Mucosa of gallbladder (tissue), 1 donor: ENCODE measurements at places on chromosomes 4 and X.

DNA sequence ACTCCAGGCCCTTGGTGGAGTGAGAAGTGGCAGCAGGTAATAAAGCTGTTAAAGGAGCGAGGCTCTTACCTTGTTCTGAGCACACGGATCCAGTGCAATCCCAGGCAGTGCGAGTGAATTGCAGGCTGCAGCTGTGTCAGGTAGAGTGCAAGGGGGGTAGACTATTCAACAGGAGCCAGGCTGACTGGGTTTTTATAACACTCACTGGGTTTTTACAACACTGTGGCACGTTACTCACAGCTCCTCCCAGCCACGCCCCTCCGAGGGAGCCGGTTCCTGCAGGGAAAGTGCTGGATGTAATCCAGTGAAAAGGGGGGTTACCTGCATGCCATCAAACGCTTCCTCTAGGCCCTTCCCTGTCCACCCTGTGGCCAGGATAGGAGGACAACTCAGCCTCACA is 358 bp downstream of the FGFBP1 start:
- no peak for DNase-seq

- DNase-seq: no peak
These were observed 44.5 kb upstream of the IL21 start for GRCh38 chr4:122665161-122665929.

DNA sequence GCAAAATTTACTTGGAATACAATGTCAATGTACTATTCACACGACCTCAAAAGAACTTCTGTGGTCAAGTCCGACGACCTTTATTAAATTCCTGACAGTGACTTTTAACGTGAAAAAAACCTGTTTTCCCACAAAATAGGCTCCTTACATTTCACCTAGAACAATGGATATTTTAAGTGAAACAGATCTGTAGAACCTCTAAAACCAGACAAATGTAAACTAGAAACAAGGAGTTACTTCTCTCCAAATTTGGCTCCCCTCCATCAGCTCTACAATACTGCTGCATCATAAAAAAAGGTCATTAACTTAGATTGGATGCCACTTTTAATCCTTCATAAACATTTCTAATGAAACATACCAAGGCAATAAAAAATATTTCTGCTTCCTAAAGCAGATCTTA is 1.2 kb downstream of the NEK1 start:
- DNase-seq: no peak

DNA sequence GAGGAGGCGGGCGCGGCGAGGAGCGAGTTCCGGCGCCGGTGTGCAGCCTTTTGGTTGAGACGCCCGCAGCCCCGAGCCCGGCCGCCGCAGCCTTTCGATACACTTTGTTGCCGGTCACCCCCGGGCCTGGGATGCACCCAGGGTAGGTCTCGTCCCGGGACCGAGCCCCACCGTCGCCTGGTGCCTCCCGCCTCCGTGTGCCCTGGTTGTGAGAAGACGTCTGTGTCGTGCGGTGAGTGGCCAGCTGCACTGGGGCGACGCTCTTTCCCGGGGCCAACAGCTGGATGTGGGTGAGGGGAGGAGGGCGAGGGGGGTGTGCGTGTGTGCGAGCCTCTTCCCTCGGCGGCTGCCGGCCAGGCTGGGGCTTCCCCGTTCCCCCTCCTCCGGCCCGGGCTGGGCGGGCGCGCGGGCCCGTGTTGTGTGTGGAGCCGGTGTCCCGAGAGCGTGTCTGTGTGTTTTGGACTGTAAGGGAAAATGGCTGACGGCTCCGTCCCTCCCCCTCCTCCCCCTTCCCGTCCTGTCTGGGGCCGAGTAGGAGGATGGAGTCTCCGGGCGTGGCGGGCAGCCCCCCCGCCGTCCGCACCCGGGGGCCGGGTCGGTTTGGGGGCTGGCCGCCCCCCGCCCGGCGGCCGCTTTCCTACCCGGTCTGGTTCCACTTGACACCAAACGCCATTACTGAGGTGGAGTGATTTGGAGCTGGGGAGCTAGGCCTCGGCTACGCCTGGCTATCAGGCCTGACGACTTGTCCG is 807 bp downstream of the USP9X start:
- DNase-seq: peak; percentile 42

DNA sequence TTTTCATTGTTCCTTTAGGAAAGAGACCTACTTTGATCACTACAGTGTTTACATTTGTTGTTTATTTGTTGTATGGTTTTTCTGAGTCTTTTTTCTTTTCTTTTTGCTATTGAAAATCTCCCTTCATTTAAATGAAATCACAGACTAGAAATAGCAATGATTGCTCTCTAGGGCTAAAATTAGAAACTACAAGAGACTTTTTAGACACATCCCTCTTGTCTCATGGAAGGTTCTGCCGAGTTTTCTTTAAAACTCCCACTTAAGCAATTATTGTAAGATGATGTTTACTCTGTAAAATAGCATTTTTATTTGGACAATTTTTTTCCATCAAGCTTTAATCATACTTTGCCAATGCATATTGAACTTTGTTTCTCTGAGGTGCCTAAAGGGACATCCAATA is 136.6 kb downstream of the PALLD start:
- DNase-seq: no peak

GRCh38 chr4:18479825-18480224 is 458.3 kb upstream of the LCORL start:
- DNase-seq: no peak

DNA sequence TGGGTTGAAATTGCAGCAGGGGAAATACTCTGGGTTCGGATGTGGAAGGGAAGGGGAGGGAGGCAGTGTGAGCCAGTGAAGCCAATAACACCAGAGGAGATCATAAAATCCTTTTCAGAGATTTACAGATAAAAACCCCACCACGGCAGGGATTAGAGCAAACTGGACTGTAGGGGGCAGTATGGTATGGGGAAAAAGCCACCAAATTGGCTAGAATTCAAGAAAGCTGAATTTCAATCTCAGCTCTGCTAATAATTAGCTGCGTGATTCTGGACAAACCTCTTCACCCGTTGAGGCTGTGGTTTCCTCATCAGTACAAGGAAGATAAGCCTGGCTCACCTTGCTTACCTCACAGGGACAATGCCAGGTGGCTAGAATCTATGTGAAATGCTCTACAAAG is 108.1 kb downstream of the ATG4A start:
- no peak for DNase-seq

- no peak for DNase-seq
These were observed 1575.8 kb downstream of the STIM2 start for GRCh38 chr4:28436191-28437080.

GRCh38 chr4:185211035-185211434 is 1.6 kb downstream of the SNX25 start:
- DNase-seq: no peak

DNA sequence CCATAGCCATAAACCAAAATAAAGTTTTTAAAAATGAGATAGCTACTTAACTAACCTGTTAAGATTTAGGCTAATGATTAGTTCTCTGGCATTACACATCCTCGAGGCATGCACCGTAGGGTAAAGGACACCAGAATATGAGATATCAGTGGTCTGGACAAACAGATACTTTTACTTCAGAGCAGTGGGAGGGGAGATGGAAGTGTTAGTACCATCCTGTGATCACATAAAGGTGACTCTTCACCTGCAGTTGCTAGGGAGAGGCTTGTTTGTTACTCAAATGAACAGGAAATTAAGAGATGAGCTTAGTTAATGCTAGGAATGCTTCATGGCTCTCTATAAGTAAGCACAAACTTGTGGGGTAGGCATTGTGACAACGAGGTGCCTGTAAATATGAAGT is 624.4 kb upstream of the MAGEB2 start:
- DNase-seq: no peak

DNA sequence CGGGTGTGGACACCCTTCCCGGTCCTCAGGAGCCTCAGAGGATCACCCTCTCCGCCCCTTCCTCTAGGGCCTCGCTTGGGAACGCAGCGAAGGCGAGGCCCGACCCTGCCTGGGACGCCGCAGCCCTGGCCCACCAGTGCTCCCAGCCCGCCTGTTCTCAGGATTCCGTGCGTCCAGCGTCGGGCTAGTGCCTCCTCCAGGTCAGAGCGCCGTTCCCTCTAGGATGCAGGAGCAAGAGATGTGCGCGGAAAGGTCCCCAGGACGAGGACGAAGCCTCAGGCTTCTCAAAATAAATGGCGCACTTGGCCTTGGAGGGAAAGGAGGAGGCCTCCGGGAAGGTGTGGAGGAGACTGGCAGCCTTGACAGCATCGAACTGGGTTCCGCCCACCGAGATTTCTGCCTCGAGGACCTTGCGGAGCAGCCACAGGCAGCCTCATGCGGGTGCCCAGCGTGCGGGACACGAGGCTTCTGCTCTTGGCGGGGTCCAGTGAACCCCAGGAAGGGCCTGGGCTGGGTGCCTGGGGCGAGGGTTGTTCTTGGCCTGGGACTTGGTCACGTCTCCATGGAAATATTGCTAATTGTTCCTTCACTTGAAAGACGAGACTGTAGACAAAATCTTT is 35.1 kb downstream of the PITX2 start:
- no peak for DNase-seq

DNA sequence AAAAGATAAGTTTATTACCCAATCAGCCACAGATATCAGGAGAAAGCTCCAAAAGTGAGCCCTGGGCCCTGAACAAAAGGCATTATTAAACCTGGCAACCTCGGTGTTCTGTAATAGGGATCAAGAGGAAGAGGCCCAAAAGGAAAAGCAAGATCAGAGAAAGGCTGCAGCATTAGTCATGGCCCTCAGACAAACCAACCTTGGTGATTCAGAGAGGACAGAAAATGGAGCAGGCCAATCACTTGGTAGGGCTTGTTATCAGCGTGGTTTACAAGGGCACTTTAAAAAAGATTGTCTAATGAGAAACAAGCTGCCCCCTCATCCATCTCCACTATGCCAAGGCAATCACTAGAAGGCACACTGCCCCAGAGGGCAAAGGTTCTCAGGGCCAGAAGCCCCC is 75.7 kb downstream of the AGTR2 start:
- DNase-seq: no peak

DNA sequence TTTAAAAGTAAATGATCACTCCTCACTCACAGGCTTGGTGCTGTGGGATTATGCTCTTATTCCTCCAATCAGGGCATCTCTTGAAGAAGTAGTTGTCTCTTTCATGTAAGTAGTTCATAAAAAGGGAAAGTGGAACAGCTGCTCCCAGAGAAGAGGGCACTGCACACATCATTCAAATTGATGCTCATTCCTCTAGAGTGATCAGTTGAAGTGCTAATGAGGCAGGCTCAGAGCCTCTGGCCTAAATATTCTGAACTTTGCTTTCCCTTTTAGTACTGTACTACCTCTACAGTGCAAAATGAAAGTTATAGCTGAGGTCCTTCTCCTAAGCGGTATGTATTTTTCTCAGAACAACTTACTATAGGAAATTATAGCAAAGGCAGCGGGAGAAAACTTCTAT is 1453.1 kb downstream of the ARAP2 start:
- DNase-seq: no peak

- no peak for DNase-seq
These were observed 46.1 kb downstream of the SMPX start for GRCh38 chrX:21711848-21712197.

DNA sequence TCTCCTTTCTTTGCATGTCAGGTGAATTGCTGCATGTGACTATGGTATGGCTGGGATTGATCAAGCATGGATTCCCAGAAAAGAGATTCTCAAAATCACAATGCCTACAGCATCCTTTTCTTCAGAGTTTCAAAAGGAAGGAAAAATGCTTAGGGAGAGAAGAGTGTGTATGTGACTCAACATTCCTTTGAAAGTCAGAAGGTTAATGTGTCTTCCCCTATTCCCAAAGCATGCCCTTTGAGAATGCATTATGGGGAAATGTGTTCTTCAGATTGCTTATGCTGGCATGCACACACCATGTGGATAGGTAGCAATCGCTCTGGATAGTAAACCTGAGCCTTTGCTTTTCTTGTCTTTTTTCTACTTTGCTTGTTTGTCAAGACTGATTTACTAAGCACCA is 78.5 kb downstream of the ELOVL6 start:
- DNase-seq: no peak

GRCh38 chr4:86957215-86957614 is 22.4 kb downstream of the AFF1 start:
- no peak for DNase-seq

- DNase-seq: no peak
These were observed 73.1 kb downstream of the WFS1 start for GRCh38 chr4:6342530-6343293.

DNA sequence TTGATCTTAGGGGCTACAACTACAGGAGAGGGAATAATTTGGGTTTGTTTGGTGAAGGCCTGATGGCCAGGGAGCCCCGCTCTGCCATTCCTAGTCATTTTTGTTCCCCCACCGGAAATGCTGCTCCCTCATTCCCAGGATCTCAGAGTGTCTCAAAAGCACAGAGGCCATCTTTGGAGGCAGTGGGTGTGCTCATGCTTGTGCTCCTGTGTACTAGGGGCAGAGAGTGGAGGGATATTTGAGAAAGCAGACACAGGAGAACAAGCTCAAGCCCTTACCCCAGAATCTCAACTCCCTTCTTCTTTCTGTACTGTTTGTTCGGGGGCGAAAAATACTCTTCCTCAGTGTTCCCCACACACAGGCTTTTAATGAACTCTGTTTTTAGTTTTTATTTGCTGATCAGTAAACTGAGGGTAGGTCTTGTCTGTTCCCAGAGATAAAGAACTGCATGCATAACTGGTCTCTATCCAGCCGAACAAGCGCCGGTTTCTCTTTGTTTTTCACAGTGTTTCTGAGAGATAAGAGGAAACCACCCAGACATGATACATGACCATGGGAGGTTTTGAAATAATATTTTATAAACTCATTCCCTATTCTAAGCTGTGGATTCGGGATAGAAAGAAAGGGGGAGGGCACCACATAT is 32.9 kb upstream of the XK start:
- DNase-seq: no peak

DNA sequence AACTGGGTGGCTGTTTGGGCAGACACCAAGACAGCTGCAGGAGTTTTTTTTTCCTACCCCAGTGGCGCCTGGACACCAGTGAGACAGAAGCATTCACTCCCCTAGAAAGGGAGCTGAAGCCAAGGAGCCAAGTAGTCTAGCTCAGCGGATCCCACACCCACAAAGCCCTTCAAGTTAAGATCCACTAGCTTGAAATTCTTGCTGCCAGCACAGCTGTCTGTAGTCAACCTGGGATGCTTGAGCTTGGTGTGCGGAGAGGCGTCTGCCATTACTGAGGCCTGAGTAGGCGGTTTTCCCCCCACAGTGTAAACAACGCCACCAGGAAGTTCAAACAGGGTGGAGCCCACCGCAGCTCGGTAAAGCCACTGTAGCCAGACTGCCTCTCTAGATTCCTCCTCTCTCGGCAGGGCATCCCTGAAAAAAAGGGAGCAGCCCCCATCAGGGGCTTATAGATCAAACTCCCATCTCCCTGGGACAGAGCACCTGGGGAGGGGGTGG is 171.4 kb downstream of the ARHGEF9 start:
- DNase-seq: no peak

DNA sequence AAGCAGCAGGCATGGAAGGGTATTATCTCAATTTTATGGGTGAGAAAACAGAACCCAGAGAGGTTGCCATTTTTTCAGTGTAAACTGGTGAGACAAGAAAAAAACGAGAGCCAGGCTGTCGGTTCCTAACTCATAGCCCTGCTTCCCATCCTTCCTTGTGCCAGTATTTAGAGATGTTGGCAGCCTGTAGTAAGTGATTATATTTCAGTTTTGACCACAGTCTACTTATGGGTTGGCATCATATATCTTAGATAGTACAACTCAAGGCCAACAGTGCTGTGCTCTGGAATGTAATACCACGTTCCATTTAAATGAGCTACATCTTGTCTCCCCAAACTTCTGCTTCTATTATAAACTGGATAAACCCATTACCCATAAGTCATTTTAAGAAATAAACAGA is 40.8 kb downstream of the XK start:
- no peak for DNase-seq
